Naive B cell (primary cell): ENCODE measurements at places on chromosomes 4 and X.

DNA sequence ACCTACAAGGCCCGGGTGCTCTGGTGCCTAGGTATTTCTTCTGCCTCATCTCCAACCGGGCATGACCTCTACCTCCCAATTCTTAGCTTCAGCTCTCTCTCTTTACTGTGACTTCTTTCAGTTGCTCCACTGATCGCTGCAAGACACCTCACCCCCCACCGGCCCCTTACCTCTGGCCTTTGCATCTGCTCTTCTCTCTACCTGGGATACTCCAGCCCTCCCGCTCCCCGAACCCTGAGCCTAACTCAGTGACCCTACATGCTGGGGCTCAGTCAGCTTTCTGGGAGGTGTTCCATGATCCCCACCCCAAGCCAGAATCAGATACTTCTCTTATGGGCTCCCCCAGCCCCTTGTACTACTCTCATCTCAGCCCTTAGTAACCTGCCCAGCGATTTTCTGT, 99.6 kb downstream of the EFNB1 start:
- DNase-seq: no peak

- no peak for DNase-seq
These were observed 30.9 kb downstream of the GATB start for GRCh38 chr4:151729731-151730559.

GRCh38 chrX:136347706-136348105, 46.9 kb downstream of the ADGRG4 start:
- DNase-seq: no peak

DNA sequence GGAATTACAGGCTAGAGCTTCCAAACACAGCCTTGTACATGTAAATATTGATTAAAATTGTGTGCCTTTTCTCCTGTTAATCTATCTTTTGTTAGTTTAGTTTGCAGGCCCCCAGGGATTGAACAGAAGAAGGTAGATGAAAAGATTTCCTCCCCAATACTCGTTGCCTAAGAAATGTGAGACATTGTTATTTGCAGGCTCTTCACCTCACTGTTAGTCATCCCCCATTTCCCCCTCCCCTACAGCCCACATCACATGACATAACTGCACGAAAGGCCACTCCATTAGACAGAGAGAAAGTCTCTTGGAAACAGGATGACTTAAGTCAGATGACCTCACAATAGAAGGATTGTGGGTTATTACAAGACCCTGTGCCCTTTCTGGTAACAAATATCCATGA, 13.3 kb upstream of the MID1 start:
- DNase-seq: no peak

- DNase-seq: no peak
These were observed 315.5 kb downstream of the CAMK2D start for GRCh38 chr4:113446019-113446418.

DNA sequence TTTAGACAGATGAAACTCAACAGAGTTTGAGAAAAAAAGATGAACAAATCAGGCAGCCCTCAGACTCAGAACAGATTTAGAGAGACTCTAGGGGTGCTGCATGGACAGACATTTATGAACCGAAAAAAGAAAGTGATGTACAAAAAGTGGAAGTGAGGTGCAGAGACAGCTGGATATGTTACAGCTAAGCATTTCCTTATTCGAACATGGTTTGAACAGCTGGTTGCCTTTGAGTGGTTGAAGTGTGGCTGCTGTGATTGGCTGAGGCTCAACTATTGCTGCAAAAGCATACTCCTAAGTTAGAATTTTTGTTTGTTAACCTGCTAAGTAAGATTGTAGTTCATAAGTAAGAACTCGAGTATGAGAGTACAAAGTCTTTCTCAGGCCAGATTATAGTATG, 331.5 kb upstream of the PABPC4L start:
- DNase-seq: no peak

DNA sequence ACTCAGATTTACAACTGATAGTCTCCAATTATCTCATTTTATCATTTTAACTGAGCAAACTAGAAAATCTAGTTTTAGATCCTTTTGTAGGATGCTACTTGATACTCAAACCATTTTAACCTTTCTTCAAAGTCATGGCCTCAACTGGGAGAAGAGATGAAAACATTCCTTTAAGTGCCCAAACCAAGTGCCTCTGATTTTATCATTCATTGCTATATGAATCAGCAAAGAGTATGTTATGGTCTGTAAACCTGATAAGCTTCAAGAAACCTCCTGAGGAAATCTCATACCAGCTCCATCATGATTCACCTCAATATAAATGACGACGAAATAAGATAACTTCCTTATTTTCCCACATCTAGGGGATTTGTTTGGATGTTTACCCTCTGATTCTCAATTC, 119.9 kb downstream of the FAM13A start:
- DNase-seq: no peak

DNA sequence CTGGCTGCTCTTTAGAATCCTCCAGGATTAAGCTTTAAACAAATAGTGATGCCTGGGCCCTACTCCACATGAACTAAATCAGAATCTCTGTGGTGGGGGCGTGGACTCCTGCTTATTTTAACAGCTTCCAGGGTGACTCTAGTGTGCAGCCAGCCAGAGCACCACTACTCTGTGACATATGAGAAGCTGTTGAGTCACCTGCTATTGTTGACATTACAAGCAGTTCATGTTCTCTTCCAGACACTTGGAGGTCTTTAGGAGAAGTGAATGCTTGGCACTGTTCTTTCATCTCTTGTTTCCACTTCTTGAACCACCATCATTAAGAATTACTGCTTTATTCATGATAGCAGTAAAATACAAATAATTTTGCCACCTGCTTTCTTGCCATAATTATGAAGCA, 426 bp upstream of the C4orf51 start:
- no peak for DNase-seq
